Foreskin keratinocyte (primary cell): ENCODE measurements at places on chromosomes 5 and 9. TPM values are rescaled to one million over a fixed set of nuclear protein-coding genes. Genes with fewer than 3 reads are reported as not detected.

DNA sequence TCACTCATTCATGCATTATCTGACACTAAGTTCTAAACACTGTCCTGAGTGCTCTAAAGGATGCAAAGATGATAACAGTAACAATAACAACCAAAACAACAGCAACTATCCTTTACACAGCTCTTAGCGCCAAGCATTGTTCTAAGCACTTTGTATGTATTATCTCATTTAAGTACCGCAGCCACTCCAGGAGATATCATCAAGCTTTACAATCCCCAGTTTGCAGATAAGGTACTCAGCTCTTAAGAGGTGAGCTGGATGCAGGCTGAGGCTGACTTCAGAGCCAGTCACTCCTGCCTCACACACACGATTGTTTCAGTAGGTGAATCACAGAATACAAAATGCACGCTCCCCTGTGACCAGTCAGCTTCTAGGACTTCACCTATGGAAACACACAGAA, 141.8 kb downstream of the PAX5 start:
- peak; percentile 44 for DNase-seq

- no peak for DNase-seq
Observed at GRCh38 chr5:6731465-6732237, 18.4 kb downstream of the TENT4A start.

GRCh38 chr5:168469816-168470215, 16.5 kb upstream of the RARS1 start:
- no peak for DNase-seq

The DND1 gene
- polyA plus RNA-seq, result 0.47 and 0.57 TPM in 2 replicates

DNA sequence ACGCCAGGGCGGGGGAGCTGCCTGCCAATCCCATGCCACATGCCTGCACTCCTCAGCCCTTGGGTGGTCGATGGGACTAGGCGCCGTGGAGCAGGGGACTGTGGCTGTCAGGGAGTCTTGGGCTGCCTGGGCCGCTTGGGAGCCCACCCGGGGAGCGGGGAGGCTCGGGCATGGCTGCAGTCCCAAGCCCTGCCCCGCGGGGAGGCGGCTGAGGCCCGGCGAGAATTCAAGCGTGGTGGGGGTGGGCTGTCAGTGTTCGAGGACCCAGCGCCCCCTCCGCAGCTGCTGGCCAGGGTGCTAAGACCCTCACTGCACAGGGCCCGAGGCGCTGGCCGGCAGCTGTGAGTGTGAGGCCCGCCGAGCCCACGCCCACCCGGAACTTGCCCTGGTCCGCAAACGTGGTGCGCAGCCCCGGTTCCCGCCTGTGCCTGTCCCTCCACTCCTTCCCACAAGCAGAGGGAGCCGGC, 83.2 kb upstream of the DMRTA1 start:
- no peak for DNase-seq

- no peak for DNase-seq
Observed at GRCh38 chr9:136531186-136531903, 14.5 kb downstream of the NOTCH1 start.

- peak; percentile 11 for DNase-seq
Observed at GRCh38 chr5:174229514-174230370, 184.2 kb downstream of the NSG2 start.

The RGP1 gene
- 8.4 and 8.9 TPM in 2 replicates for polyA plus RNA-seq

DNA sequence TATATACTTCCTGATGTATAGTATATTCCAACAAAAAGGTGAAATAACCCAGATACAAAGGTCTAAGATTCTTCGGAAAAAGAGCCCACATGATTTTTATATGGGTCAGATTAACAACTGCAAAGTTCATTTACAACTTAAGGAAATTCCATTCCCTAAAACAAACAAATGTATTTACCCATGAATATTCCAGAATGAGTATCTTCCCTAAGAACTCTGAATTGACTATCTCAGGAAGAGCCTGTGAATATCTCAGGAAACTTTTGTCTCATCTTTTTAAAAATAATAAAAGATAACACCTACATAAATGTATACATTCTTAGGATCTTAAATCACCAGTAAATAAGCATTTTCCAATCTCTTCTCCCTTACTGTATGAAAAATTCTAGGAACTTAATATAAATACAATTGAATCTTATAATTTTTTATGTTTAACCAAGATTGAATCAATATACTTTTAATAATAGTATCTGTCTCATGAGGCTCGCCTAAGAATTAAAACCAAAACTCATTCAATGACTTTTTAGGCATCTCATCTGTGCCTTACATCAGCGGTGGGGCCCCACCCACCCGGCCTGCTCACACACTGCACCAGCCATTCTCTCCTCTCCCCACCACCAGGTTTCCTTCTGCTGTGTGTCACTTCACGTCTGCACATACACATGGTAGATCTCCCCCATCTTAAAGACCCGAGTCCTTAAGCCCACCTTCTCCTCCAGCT, 78.1 kb downstream of the RAPGEF1 start:
- no peak for DNase-seq

DNA sequence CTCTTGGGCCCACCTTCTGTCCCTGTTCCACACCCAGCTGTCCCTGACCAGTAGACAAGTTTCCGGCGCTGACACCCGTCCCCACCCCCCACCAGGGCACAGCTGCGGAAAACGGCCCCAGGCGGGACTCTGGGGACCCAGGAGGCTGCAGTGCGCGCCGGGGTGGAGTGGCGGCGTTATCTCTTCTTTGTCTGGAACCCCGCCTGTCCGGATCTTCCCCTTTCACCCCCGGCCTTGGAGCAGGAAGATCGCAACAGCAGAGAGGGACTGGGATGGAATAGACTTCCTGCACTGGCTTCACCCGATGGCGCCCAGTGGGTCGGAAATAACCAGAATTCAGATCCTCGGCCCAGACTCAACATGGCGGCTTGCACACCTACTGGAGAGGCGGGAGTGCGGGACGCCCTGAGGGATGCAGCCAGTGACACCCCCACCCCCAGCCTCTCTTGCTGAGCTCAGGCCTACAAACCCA, 4.7 kb downstream of the PAX5 start:
- DNase-seq, result no peak

GRCh38 chr5:161190086-161190485, 338.1 kb upstream of the ATP10B start:
- no peak for DNase-seq

The GPX3 gene
- 12.7 and 26.6 TPM in 2 replicates for polyA plus RNA-seq

The ZNF883 gene
- 1.1 and 1.7 TPM in 2 replicates for polyA plus RNA-seq

The AUH gene
- 5.3 and 5.8 TPM in 2 replicates for polyA plus RNA-seq

DNA sequence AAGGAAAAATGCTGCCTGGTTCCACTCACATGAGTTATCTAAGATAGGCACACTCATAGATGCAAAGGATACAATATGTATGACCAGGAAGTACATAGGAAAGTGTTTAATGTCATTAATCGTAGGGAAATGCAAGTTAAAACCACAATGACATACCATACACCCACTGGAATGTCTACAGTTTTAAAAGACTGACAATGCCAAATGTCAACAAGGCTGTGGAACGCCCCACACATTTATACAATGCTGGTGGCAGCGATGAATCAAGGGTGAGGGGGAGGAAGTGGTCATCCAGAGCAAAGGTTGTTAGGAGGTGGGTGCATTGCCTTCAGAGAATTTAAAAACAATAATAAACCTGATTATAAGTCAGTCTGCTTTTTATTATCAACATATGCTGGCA, 437.8 kb downstream of the ARHGEF28 start:
- no peak for DNase-seq

DNA sequence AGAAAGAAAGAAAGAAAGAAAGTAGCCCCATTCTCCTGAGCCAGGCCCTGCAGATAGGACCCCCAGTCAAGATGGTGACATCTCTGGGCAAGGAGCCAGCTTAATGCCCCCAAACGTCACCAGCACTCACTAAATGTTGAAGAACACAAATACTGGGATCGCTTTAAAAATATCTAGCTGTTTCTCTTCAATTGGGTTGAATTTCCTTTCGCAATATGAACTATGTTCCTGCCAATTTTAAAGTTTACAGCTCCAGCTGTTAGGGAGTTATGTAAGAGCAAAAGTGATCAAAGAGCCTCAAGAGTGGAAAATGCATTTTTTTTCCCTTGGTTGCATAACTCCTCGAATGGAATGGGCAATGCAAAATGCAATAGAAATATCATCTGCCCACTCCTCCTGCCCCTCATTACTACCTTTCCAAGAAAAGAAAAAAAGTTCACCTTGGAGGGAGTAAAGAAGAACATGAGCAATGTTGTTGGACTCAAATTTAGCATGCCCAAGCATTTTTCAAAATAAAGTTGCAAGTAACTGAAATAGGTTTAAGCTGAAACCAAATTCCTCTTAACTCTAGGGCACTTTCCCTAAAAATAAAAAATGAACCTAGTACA, 244.2 kb upstream of the PIK3R1 start:
- no peak for DNase-seq

DNA sequence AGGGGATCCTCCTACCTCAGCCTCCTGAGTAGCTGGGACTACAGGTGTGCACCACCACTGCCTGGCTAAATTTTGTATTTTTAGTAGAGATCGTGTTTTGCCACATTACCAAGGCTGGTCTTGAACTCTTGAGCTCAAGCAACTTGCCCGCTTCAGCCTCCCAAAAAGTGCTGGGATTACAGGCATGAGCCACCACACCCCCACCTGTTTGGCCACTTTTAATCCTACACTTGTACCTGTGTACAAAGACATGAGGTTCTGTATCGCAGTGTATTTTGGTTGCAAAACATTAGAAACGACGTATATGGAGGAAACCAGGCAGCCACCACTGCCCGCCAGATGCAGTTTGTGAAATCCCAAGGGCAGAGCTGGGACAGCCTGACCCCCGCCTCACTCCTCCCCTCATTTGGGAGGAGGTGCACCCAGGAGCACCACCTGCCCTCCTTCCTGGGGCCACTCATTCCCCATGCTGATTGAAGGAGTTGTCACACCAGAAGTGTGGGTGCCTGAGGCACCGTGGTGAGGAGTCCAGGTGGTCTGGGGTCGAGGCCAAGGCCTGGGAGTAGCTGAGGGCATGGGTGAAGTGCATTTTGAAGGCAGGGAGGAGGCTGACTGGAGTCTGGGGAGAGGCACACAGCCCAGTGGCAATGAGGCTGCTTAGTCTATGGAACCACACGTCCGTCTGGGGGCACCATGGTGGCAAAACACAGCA, 39.3 kb upstream of the OLFM1 start:
- no peak for DNase-seq

DNA sequence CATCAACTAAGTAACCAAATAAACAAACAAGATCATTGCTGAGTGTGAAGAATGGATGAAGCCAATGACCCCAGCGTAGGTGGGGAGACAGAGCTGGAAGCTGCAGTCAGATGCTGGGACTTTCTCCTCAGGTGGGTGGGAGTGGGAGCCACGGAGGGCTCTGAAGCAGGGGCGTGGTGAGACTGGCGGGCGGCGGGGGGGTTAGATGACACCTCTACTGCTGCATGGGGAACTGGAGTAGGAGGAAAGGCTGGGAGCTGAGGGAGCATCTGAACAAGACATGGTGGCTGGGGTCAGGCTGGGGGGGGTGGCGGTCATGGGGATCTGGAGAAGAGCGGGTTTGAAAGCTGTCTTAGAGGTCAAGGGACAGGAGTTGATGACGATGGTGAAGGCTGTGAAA, 193.8 kb downstream of the C9orf50 start:
- DNase-seq, result no peak

- DNase-seq, result no peak
Observed at GRCh38 chr9:110029956-110030480, 177.9 kb downstream of the C9orf152 start.

DNA sequence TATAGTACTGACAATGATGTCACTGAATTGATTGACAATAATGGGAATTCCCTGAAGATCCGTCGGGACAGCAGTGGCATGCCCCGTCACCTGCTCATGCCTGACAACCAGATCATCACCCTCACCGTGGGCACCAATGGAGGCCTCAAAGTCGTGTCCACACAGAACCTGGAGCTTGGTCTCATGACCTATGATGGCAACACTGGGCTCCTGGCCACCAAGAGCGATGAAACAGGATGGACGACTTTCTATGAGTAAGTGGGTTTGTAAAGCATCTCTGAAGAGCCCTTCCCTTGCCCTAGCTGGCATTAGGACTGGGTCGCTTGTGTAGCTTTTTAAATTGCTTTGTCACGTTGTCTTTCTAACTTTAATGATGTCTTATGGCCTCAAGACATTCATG, 72.7 kb upstream of the WWC1 start:
- DNase-seq, result peak; percentile 24

DNA sequence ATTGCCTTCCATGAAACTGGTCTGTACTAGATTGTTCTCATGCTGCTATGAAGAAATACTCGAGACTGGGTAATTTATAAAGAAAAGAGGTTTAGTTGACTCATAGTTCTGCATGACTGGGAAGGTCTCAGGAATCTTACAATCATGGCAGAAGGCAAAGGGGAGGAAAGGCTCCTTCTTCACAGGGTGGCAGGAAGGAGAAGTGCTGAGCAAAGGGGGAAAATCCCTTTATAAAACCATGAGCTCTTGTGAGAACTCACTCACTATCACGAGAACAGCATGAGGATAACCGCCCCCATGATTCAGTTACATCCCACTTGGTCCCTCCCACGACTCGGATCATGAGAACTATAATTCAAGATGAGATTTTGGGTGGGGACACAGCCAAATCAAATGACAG, 163.2 kb downstream of the RFK start:
- no peak for DNase-seq

The NUTM2G gene
- polyA plus RNA-seq, result not detected in 2 replicates

DNA sequence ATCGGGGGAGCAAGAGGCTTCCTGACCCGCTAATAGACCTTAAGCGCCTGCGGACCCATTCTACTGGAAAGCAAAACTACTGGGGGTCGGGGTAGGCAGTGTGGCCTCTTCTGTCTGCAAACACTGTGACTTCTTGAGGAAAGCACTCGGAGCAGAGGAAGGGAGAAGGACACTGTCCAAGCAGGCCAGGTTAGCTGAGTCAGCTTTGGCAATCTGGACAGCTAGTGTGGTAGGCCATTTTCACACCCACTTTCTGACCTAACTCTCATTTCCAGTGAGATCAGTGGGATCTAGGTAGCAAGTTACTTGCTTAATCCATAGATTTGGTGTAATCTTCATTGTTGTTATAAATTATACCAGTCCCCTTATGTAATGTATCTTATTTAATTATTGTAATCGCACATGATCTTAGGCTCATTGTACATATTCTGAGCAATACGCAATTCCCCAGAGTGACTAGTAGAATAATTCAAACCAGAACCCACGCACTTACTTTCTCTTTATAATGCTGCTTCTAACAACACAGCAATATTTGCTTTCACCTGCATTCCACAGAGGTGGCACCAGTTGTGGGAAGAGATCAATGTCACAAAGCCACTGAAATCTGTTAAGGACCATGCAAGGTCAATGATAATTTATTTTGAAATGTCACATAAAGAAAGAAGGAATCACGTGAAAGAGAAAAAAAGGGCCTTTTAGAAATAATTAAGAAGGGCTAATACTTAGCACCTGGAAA, 82.9 kb downstream of the NREP start:
- no peak for DNase-seq

GRCh38 chr9:92534674-92535073, 1.1 kb downstream of the ECM2 start:
- no peak for DNase-seq

The KDM4C gene
- 3.0 and 3.2 TPM in 2 replicates for polyA plus RNA-seq
